ENCODE measurements at places on chromosomes 3 and 15.

- no peak for DNase-seq
These were observed 153.4 kb downstream of the FBLN2 start for GRCh38 chr3:13702286-13702685.

DNA sequence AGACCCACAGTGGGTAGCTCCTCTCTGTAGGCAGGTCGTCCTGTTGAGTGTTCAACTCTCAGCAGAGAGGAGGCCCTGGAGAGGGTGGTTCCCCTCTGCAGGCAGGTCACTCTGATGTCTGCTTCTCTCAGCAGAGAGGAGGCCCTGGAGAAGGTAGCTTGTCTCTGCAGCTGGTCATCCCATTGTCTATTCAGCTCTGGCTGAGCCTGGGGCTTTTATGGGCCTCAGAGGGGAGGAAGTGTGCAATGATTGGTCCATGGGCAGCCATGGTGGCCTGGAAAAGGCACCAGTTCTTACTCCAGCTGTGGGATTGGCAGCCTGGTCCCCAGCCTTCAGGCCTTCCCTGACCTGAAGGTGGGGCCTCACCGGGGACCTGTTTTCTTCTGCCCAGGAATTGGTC lies 52.9 kb downstream of the PPCDC start:
- DNase-seq: no peak

DNA sequence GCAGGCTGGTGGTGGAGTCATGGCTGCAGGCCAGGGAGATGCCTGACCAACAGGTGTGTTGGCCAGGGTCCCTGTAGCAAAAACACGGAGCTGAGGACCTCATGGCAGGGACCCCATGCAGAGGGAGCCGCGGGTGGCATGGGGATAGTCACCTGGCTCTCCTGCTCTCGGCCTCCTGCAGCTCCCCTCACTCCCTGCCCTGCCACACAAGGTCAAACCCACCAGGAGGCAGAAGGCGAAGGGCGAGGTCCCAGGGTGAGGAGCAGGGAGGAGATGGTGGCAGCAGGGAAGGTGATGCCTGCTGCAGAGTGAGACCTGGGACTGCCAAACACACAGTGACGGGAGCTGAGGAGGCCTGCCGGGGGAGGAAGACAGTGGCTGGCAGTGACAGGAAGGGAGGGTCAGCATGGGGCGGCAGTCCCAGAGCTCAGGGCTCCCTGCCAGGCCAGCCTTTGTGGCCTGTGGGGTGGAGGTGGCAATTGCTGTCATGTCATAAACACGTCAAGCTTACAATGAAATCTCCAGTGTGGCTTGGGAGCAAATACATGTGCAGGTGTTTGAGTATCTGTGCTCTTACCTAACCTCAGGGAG lies 144.3 kb downstream of the TJP1 start:
- DNase-seq: no peak

- no peak for DNase-seq
These were observed 134.1 kb downstream of the NLGN1 start for GRCh38 chr3:173531602-173532001.

- DNase-seq: no peak
These were observed 9.0 kb downstream of the LRRC15 start for GRCh38 chr3:194360568-194360967.

DNA sequence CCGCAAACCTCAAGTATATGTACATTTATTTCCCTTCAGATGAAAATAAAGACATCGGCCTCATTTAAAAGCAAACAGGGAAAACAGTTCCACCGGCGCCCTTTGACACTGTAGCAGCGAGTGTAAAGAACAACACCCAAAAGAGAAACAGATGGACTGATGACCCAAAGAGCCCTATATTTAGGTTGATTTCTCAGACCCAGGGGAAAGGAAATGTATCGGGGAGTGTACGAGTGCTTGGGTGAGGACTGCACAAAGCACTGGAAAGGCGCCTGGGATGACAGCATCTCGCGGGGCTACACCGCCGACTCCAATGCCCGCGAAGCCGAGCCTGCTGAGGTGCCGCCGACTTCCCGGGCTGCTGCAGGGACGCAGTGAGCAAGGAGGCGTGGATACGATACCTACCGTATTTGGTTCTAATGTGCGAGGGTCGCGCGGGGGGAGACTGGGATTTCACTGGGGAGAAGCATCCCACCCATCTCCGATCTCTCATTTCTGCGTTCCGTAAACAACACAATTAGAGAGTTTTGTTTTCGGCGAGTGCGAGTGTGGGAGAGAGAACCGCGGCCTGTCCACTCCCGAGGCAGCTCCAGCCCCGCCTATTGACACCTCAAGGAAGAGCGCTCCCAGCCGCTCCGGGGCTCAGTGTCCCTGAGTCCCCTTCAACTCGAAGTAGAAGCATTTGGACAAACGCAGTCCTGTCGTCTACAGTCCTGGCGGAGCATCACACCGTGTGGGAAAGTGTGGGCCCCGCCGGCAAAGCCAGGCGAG lies 2.0 kb downstream of the MECOM start:
- no peak for DNase-seq

- no peak for DNase-seq
These were observed 36.9 kb downstream of the GPR171 start for GRCh38 chr3:151166161-151166560.

DNA sequence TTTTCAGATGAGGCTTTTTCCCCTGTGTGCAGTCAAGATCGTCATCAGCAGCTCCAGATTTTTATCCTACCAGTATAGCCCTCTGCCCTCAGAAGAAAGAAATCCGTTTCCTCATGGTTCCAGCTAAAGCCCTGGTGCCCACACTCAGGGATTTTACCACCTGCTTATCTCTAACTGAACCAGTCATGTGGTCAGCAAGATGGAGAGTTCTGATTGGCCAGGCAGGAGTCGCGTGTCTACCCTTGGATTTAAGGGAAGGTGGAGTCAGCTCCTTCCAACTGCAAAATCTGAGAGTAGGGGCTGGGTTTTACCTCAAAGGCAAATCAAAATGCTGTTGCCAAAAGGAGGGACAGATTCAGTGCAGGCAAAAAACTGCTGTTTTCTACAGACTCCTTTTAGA lies 135.3 kb downstream of the LRTM1 start:
- DNase-seq: no peak

All from NCI-H1930 (cell line).